ACHN (cell line): ENCODE measurements at places on chromosomes 2 and 18.
A peak's percentile ranks its signal among the peaks of the same experiment; 100 is the strongest.

GRCh38 chr2:15584767-15585469, 6.8 kb upstream of the DDX1 start:
- no peak for DNase-seq

DNA sequence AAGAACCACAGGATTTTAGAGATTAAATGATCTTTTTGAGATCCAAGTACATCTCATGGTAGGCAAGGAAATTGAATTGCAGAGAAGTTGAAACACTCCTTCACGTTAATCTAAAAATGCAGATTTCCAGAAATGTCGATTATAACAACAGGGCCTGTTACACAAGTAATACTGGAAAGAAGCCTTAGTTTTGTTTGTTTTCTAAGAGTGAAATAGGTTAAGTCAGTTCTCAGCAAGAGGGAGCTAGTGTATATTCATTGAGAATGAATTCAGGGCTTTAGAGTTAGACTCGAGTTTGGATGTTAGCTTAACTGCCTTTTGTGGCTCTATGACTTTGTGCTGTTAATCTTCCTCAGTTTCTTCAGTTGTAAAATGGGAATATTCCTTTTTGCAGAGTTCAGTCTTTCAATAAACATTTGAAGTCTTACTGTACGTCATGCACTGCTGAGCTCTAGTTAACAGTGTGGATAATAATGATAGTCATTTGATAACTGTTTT, 926 bp downstream of the NDUFV2 start:
- peak; percentile 35 for DNase-seq

DNA sequence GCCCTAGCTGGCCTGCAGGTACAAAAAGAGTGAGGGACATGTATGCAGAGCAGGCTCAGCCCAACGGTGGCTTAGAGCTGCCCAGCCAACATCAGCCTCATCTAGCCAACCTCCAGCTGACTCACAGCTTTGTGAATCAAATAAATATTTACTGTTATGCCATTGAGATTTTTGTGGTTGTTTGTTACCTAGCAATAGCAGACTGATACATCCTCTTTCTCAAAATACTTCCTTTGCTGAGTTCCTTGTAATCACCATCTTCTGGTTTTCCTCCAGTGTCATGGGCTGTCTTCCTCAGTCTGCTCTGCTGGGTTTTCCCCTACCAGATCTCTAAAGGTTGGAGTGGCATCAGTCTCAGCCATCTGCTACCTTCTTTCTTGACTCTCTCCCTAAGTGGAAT, 126.6 kb upstream of the SLC1A4 start:
- no peak for DNase-seq

DNA sequence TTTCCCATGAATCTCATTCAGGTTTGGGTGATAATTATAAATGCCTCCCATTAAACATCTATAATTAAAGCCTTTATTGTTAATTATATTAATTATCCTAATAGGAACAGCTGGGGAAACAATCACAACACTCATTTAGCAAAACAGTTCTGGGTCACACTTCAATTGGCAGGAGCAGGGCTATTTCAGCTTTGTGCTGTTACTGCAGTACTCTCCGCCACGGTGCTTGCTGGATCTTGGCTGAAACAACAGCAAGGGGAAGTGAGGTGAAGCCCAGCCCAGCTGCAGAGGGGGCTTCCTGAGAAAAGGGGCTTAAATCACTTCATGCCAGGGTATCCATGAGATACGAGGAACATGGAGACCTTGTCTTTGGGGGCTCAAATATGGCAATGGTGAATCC, 79.5 kb upstream of the SOX11 start:
- no peak for DNase-seq

DNA sequence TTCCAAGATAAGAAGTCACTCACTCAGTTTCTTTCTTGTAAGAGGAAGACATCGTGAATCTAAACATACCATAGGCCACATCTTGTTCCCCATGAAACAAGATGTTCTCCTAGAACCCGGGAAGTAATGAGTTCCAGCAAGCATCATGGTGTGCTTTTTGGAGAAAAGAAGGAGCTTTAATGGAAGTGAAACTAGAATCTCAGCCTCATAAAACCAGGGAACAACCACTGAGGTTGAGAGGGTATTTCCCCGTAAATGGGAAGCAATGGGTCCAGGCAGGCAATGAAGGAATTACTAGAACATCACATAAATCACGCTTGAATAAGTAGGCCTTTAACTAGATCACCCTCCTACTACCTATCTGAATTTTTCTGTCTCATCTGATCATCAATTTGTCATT, 40.3 kb downstream of the PSTPIP2 start:
- DNase-seq, result no peak

DNA sequence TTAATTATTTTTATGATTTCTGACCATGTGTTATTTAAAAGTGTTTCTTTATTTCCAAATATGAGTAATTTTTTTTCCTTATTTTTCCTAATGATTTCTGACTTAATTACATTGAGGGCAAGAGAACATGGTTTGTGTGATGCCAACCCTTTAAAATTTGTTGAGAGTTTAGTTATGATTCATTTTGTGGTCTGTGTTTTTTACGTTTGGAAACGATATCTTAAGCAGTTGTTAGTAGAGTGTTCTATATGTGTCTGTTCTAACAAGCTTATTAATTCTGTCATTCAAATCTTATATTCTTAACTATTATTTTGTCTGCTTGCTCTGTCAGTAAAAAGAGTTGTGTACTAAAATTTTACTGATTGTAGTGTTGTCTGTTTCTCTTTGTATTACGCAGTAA, 15.0 kb downstream of the NAB1 start:
- DNase-seq, result no peak

GRCh38 chr2:98972582-98973167, 36.6 kb upstream of the CRACDL start:
- DNase-seq, result no peak

GRCh38 chr2:180669016-180669415, 311.4 kb upstream of the UBE2E3 start:
- DNase-seq, result no peak

DNA sequence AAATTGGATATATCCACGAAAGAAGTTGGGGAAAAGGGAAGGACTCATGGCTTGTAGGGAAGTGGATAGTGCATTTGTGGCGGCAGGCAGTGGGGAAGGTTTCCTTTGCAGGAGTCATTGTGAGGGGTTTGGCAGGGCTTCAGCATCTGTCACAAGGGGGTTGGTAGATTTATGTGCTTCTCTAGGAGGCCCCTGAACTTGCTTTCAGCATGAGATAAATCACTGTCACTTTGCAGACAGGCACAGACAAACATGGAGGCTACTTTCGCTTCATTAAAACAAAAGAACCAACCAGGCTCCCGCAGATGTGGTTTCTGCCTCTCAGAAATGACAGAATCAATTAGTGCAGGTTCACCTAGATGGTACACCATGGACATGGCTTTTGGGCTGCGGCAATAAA, 340.7 kb downstream of the TGIF1 start:
- no peak for DNase-seq

GRCh38 chr2:48984922-48985321, 169.4 kb downstream of the FSHR start:
- no peak for DNase-seq

GRCh38 chr2:217127744-217128143, 267.9 kb upstream of the TNP1 start:
- DNase-seq, result no peak

DNA sequence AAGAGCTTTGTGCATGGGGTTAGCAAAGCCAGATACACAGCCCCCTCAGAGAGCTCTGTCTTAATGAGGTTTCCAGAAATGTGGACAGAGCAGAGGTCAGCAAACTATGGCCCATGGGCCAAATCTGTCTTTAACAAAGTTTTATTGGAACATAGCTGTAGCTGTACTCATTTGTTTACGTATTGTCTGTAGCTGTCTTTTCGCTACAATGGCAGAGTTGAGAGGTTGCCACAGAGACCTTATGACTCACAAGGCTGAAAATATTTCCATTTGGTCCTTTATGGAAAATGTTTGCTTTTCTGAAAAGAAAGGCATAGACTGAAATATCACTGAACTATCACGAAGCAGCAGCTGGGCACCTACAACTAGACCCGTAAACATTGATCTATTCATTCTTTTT, 841.8 kb downstream of the SLC4A3 start:
- DNase-seq, result no peak

DNA sequence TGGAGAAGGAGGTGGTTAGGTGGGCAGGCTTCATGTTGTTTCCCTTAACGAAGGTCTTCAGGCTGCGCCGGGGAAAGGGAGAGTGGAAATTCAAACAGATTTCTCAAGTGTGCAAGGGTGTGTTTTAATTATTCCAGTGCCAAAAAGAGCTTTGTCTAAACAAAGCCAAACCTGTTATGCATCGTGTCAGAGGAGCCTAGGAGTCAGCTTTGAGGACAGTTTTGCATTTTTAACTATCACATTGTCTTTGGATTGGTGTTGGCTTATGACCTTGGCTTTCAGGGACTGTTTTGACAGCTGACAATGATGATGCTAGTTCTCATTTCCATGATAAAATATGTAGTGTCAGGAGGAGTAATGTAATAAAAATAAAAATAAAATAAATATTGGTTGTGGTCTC, 144.8 kb downstream of the LDLRAD4 start:
- DNase-seq, result no peak

GRCh38 chr18:45565280-45565970, 49.9 kb upstream of the SLC14A2 start:
- no peak for DNase-seq

DNA sequence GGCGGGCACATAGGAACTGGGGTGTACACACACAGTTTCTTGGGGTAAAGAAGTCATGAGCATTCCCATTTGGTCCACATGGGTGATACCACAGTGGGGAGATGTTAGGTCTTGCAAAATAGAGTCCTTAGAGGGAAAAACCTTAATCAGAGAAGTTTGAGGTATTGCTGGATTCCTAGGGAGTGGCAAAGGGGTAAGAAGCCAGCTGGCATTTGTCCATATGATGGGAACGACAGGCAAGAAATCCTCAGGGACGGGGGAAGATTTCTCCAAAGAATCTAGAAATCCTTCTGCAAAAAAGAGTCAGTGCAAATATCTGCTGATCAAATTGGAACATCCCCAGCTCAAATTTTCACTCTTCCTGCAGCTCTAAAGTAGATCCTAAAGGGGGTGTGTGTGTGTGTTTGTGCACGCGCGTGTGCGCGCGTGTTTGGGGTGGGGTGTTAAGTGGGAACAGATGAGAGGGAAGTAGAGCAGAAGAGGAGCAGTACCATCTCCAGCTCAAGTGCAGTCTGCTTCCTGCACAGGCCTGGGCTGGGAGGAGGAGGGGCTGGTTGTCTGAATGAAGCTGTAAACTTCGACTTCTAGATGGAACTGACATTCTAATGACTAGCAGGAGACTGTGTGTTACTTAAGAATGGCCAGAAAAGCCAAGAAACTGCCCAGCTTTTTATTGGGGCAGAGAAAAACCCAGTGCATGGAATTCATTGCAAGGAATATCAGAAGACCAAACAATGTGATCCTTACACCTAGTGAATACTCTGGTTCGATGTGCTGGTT, 168.0 kb downstream of the SPP2 start:
- peak; percentile 54 for DNase-seq
